ENCODE measurements at places on chromosomes 1 and 21. TPM values are rescaled to one million over a fixed set of nuclear protein-coding genes. Genes with fewer than 3 reads are reported as not detected.

Gene TGFB2
- total RNA-seq: 2.1 TPM

Gene PLPP3
- total RNA-seq: 26.7 TPM

Gene SPOCD1
- 1.5 TPM for total RNA-seq

Gene DISP1
- 2.1 TPM for total RNA-seq

Gene UBE2U
- total RNA-seq: not detected

Gene VAV3
- total RNA-seq: 2.2 TPM

Gene HOOK1
- not detected for total RNA-seq

Gene OLFML2B
- total RNA-seq: 1.1 TPM

Gene LCE2C
- total RNA-seq: not detected

Gene GJA8
- total RNA-seq: not detected

Gene TCHHL1
- total RNA-seq: not detected
